NCI-H1694 (cell line): ENCODE measurements at places on chromosomes 7 and 10.

DNA sequence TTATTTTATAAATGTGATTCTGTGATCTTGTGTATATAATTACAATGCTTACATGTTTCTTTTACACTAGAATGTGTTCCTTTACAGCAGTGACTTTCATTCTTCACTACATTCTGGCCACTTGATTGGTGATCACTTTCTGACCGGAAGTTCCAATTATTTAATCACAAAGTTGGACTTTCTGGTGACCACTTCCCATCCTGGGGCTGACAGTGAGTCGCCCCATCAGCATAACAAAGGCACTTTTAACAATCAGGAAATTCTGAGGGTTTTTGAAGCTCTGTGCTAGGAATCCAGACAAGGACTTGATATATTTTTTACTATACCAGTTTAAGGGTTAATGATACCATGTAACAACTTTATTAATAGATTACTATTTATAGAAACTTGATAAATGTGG, 282.3 kb upstream of the KAT6B start:
- DNase-seq = no peak

- no peak for DNase-seq
These were observed 42.9 kb upstream of the PSAP start for GRCh38 chr10:71893920-71894319.

DNA sequence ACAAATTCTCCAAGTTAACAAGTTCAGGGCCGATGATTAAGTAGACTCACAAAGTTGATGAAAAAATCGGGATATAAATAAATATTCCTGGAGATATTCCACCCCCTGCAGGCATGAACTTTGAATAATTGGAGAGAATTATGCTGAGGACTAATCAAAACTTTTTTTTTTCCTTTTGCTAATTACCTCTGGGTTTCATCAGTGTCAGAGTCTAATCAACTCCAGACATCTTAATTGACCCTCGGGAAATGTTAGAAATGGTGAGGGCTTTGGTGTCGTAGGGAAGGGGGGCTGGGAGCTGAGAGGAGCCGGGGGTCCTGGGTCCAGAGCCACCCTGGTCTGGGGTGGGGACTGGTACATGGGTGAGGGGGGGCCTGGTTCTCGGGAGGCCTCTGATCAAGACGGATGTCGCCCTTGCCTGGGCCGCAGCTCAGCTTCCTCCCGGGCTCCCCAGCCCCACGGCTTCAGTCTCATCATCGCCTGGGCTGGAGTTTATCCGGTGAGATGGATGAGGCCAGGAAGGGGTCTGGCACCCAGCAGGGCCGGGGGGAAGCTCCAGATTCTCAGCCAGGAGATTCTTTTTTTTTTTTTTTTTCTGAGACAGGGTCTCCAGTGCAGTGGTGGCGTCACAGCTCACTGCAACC, 30.4 kb upstream of the ELFN1 start:
- DNase-seq = no peak

- no peak for DNase-seq
These were observed 185.1 kb upstream of the AGK start for GRCh38 chr7:141366091-141366621.

DNA sequence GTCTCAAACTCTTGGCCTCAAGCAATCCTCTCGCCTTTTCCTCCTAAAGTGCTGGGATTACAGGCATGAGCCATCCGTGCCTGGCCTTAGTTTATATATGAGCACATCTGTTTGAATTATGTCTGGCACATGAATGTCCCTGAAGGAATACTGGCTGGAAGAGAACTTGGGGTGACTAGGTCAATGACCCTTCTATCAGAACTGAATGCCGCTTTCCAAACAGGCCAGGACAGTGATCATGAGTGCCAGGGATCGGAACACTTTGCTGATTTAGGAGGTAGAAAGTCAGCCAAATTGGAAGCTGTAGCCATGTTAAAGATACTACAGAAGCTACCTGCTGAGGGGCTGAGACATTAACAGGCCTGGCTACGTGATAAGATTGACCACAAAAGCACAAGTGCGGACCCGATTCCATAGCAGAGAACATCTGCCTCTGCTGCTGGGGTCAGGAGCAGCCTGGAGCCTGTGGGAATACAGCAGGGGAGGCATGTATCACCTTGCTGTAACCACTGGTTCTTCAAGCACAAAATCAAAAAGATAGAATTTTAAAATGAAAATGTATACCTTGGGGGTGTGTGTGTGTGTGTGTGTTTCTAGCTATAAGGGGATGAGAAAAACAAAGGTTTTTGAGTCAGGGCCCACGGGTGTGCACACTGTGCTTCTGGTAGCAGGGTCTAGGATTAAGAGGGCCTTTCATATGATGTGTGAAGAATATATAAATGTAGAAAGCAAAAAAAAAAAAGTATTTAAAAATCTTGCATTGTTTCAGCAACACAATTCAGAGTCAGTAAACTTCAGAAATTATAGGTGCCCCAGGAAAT, 293.7 kb downstream of the BBS9 start:
- DNase-seq = no peak

DNA sequence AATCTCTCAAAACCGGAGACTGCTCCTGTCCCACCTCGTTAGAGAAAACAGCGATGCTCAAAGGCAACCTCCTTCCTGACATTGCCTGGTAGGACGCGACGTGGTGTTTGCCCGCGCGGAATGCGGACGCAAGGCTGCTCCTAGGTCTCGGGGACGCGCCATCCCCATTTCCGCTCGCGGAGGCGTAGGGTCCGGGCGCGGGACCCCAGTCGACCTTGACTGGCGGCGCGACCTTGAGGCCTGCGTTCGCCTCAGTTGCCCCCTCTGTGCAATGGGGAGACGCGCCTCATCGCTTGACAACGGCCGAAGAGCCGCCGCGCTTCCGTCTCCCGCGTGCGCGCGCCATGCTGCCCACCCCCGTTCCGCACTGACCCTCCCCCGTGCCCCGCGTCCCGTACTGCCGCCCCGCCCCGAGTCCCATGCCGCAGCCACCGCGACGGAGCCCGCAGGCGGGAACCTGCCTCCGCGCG, 412 bp upstream of the PPIA start:
- DNase-seq = peak; percentile 66

GRCh38 chr7:111730476-111731300, 168.4 kb upstream of the IMMP2L start:
- peak; percentile 19 for DNase-seq

DNA sequence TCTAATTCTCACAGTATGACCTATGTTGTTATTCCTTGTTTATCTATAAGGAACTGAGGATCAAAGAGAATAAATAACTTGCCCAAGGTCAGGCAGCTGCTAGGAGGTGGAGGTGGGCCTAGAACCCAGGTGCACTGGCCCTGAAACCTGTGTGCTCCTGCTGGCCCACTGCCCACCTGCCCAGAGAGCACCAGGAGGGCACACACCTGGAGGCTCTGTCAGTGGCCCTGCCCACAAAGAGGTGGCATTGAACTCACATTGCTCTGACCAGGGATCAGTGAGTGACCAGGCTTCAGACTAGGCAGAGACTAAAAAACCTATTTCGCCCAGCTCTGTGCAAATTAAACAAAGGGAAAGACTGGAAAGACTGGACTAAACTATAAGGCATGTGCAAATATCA, 210.6 kb downstream of the TNS3 start:
- DNase-seq = no peak

- no peak for DNase-seq
These were observed 173.2 kb downstream of the WNT2 start for GRCh38 chr7:117149692-117150091.

- DNase-seq = no peak
These were observed 96.7 kb upstream of the IKZF1 start for GRCh38 chr7:50207686-50208255.

GRCh38 chr7:94433224-94433623, 38.5 kb downstream of the COL1A2 start:
- DNase-seq = no peak

- DNase-seq = no peak
These were observed 229.7 kb upstream of the NFE2L3 start for GRCh38 chr7:25922296-25922695.

DNA sequence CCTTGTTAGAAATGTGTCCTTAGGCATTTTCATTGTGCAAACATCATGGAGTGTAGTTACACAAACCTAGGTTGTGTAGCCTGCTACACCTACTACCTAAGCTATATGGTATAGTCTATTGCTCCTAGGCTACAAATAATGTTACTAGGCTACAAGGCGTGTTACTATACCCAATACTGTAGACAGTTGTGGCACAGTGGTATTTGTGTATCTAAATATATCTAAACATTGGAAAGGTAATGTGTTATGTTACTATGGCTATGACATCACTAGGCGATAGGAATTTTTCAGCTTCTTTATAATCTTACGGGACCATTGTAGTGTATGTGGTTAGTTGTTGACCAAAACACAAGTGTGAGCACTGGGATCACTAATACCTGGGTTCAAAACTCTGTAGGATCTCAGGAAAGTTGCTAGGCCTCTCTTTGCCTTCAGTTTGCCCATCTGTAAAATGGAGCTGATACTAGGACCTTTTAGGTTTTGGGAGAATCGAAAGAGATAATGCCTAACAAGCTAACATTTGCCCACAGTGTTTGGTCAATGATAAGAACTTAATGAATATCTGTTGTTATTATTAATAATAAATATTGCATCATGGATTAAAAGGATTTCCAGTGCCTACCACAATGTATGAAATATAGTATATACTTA, 2.7 kb downstream of the BICC1 start:
- DNase-seq = no peak

DNA sequence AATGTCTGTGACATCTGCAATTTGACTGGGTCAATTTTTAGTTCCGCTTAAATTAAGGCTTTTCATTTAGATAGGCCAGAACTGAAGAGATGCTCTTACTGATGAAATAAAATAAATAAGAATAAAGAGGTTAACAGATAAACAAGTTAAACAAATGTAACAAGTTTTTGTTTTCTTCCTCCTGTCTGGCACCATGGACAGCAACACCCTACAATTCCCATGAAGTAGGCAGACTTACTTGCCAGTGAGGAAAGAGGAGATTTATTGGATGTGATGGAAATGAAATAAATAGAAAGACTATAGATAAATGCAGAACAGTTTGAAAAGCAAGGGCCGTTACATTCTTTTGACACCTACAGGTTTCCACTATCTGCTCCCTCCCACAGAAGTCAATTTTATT, 118.5 kb downstream of the AMPH start:
- DNase-seq = no peak

DNA sequence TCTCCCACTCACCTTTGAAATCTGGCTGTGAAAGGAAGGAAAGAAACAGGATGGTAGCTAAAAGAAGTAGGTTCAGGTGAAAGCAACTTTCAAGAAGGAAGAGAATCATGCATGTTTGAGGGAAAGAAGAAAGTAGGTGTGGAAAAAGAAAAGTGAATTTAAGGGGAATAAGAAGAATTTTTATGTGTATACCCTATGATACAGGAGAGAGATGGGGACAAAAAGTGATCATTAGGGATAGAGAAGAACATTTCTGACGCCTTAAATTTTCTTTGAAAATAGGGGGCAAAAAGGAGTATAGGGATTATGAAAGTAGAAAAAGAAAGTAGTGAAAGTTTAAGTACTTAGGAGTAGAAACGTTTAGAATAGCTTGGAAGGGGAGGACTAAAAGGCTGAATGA, 15.2 kb downstream of the KRIT1 start:
- DNase-seq = no peak

GRCh38 chr10:114576716-114577115, 81.4 kb downstream of the ABLIM1 start:
- DNase-seq = no peak

DNA sequence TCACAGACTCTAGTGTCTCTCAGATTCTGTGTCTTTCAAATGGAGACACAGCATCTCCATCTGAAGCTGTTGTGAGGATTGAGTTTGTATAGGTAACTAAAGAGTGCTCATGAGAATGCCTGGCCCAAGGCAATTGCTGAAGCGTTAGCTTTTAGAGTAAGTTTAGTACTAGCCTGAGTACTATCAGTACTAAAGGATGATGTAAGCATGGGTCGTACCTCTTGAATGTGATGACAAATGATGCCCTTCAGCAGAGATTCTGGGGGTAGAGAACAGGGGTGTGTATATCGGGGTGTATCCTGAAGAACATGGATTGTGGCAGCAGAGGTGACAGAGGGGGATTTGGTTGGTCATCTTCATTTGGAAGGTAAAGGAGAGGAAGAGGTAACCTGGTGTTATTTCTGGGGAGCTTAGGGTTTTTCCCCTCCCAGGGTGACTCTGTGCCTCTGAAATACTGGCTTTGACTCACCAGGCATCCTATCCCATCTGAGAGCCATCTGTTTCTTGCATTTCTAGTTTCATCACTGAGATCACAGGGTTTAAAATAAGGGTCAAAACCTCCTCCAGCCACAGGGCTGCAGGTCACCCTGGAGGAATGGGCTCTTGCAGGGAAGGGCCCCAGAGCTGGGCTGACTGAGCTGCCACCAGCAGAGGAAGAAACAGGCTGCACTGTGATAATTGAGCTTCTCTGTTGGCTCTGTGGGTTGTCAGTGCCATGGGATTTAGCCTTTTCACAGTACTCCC, 756.0 kb downstream of the KCNMA1 start:
- no peak for DNase-seq

GRCh38 chr7:135898226-135898625, 78.9 kb downstream of the MTPN start:
- DNase-seq = peak; percentile 10

GRCh38 chr10:22243321-22243720, 25.5 kb upstream of the EBLN1 start:
- DNase-seq = no peak

DNA sequence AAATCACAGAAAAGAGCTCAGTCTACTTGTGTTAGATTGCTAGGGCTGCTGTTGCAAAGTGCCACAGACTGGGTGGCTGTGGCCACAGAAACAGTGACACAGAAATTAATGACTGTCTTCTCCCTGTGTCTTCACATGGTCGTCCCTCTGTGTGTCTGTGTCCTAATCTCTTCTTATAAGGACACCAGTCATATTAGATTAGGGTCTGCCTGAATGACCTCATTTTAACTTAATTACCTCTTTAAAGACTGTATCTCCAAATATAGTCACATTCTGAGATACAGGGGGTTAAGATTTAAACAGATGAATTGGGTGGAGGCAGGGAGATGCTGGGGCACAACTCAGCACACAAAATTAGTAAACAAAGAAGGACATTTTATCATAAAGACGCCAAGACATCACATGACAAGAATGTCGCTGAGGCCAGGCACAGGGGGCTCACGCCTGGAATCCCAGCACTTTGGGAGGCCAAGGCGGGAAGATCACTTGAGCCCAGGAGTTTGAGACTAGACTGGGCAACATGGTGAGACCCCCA, 23.3 kb upstream of the PARD3 start:
- no peak for DNase-seq

- DNase-seq = no peak
These were observed 48.6 kb upstream of the TES start for GRCh38 chr7:116161728-116162127.

DNA sequence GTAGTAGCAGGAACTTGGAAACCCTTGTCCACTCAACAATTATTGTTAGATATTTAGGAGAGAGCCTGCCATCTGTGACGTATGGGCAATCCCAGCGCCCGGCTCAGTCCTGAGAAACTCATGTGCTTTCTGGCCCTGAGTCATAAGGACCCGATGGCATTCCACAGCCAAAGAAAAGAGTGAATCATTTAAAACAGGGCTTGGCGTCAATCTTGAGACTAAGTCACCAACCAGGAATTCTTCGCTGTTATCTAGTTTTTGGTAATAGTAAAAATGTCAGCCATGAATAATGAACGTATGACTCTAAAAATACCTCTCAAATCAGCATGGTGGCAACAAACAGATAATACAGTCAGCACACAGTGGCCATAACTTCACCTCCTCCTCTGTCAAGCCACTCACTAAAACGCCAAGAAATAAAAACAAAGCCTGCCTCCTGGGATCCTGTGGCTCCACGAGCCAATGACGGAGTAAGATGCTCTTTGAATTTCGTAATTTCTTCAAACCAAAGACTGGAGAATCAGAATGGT, 140.8 kb downstream of the ADAM12 start:
- DNase-seq = no peak
